ENCODE measurements at places on chromosomes 2 and 18.

DNA sequence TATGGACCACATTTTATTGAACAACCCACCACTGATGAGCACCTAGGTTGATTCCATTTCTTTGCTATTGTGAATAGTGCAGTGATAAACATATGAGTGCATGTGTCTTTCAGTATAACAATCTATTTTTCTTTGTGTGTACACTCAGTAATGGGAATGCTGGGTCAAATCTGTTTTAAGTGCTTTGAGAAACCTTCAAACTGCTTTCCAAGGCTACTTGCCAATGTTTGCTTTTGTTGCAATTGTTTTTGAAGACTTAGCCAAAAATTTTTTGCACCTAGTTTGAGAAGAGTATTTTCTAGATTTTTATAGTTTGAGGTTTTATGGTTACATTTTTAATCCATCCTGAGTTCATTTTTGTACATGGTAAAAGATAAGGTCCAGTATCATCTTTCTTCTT is 587.4 kb upstream of the SETBP1 start:
- DNase-seq: no peak

DNA sequence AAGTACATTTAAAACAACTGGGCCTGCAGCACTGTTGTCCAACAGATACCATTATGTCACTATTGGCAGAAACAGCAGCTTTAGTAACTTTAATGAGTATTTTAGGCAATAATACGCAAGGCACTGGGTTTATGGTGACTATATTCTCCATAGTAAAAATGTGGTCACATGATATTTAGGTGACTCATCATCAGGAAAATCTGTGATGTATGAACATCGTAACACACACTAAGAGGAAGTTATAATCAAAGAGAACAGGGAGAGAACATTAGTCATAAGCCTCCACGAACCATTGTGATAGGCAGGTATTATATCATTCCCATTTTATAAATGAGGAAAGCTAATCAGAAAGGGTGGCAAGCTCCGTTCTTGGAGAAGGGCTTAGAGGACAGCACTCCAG is 36.9 kb downstream of the RAPH1 start:
- peak; percentile 45 for DNase-seq

DNA sequence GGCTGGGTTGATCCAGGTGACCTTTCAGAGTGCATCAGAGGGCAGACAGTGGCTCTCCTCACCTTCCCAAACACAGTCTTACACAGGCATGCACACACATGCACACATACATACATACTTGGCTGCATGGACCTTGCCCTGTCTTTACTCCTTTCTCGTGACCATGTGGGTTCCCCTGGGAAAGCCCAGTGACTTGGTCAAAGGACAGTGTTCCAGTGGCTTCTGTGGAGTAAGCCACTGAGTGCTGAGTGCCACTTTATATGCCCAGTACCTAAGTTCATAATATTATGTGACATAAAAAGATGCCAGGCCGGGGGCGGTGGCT is 249.4 kb downstream of the MYCN start:
- DNase-seq: no peak

DNA sequence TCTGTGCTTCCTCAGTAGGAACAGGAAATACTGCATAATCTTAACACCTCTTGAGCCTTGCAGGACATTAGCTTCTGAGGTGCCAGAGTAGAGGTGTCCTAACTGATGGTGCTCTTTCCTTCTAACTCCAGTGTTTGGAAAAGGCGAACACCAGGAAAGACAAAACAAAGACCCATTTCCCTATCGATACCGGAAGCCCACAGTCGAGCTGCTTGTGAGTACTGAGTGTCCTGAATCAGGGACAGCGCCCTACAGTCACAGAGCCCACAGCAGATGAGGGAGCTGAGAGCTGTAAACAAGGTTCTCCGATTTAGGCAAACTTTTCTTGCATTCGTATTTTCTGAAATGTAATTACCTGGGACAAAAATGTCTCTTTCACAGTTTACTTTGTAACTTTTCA is 50.7 kb downstream of the SLC14A2 start:
- DNase-seq: no peak

DNA sequence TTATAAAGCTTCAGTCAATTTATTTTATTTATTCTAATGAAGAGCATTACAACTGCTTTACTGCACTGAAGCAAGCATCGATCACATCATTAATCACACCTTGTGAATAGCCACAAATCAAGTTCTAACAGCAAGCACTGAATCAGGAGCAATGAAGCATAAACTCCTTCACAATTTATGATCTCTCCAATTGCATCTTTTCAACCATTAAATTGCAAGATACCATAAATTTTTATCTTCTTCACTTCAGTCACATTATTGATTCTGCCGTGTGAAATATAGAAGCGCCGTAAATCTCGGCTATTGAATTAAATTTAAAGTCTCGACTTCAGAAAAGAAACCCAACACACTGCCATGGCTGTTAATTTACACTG is 298.7 kb downstream of the CDCA7 start:
- no peak for DNase-seq

- DNase-seq: no peak
Measured at GRCh38 chr2:178924817-178925216, 117.6 kb upstream of the TTN start.

GRCh38 chr18:9711361-9712129 is 3.4 kb downstream of the RAB31 start:
- no peak for DNase-seq

DNA sequence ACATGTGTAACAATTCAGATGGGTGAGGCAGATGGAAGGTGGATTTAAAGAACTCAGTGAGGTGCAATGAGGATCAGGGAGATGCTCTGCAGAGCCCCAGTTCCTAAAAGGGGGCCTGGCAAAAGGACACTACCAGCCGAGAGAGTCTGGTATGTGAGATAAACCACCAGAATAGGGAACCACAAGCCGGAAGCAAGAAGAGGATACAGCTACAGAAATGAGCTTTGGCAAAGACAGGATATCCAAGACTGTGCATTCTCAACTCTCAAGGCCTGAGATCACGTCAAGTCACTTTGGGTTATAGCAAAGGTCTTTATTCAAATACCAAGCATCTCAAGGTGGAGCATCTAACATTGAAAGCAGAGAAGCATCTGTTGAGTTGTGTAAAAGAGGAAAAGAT is 293.5 kb downstream of the ARHGAP15 start:
- DNase-seq: no peak

GRCh38 chr2:134002391-134002790 is 251.5 kb upstream of the MGAT5 start:
- no peak for DNase-seq

DNA sequence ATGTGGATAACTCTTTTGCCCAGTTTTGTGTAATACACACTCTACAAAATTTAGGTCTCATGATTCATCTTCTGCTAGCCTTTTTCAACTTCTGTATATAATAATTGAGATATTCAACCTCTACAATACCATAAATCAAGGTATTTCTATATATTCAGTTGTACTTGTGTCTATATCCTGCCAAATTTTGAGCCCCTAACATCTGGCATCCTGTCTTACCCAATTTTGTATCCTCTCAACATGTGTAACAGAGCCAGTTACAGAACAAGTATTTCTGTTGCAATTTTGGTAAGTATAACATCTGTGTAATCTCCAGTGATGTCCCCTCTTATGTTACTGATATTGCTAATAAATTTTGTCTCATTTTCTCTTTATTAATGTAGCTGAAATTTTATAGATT is 145.8 kb downstream of the TRIB2 start:
- no peak for DNase-seq

GRCh38 chr2:107589079-107589491 is 237.6 kb upstream of the RGPD4 start:
- DNase-seq: no peak

GRCh38 chr2:204177977-204178522 is 241.5 kb downstream of the ICOS start:
- no peak for DNase-seq

DNA sequence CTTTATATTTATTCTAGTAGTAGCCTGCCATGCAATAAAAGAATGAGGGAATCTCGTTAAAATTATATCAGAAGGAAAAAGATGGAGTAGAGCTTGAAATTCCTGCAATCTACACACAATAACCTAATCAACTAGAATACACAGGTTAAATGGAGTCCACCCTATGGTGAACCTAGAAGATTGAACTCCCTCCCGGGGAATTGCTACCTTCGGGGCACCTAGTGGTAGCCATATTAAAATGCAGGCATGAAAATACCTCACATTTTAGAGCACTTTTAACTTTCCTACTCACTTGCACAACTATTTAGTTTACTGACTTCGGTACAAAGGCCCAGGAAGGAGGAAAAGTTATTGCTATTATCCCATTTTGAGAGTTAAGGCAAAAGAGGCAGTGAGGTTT is 174.5 kb downstream of the SS18 start:
- DNase-seq: no peak

- DNase-seq: no peak
Measured at GRCh38 chr2:238949710-238950345, 101.9 kb downstream of the TWIST2 start.

GRCh38 chr2:158197940-158198339 is 96.3 kb downstream of the UPP2 start:
- no peak for DNase-seq

DNA sequence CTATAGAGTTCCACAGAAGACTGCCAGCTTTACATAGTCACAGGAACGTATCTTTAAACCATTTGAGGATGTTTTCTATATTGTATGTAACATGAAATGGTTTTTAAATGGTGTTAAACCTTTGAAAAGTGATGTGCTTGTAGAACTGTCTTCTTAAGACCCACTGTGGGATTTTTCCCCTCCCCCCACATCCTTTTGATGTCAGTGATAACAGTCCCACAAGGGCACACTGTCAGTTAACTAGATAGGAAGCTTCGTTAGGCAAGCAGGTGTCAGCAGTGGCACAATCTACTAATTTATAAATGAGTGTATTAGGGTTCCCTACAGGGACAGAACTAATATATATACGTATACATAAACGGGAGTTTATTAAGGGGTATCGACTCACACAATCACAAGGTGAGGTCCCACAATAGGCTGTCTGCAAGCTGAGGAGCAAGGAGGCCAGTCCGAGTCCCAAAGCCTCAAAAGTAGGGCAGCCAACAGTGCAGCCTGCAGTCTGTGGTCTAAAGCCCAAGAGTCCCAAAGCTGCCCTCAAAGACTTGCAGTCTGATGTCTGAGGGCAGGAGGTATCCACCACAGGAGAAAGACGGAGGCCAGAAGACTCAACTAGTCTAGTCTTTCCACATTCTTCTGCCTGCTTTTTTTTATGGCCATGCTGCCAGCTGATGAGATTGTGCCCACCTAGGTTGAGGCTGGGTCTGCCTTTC is 23.8 kb upstream of the HNRNPLL start:
- DNase-seq: no peak

DNA sequence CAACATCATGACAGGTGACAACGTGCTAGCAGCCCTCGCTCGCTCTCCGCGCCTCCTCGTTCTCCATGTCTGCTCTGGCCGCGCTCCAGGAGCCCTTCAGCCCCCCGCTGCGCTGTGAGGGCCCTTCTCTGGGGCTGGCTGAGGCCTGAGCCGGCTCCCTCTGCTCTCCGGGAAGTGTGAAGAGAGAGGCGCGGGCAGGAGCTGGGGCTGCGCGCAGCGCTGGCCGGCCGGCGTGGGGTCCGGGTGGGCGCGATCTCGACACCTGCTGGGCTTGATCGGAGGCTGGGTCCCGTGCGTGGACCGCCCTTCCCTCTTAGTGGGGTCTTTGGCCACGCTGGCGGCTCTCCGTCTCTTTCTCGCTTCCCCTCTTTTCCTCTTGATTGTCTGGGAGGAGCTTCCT is 195.5 kb downstream of the ANKRD30BL start:
- DNase-seq: no peak

GRCh38 chr2:172496160-172496608 is 59.7 kb upstream of the PDK1 start:
- no peak for DNase-seq

- DNase-seq: no peak
Measured at GRCh38 chr18:32553174-32553573, 82.5 kb upstream of the GAREM1 start.

GRCh38 chr2:127860130-127860529 is 2.2 kb upstream of the POLR2D start:
- DNase-seq: no peak

DNA sequence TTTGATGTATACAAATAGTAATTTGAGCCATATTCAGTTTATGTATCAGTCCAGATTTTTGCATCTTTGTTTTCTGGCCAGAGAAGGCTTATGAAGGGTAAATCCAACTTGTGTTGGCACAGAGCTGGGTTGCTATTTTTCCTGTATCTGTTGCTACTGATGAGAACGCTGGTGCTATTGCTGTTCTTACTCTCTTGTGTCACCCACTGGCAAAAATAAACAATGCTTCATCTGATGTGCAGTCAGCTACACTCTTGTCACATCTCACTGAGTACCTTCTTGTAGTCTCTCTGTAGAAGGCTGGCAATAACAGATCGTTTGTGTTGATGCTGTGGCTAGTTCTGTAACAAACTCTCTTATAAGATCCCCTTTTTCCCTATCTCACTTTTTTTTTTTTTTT is 323.4 kb downstream of the CDH19 start:
- DNase-seq: no peak

DNA sequence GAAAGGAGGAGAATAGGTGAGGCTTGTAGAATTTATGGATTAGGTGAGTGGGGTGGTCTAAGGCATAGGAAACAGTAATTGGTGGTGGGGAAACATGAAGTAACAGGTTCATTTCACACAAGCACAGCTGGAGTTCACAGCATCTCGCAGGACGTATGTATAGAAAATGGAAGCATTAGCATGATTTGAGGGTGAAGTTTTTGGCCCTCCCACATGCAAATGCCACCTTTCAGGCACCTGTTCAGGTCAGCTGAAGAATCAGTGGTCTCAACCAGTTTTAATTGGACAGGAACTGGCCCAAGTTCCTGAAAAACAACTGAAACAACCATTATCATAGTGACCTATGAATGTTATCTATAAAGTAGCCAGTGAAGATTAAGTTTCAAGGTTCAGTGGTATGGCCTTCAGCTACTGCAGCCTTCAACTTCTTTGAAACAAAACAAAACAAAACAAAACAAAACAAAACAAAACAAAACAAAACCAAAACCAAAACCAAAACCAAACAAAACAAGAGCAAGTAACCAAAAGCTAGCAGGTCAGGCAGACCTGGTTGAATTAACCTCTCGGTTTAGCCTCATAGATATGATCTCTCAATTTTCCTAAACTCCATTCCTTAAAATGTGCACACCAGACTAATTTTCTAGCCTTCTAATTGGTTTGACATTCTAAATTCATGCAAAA is 102.1 kb upstream of the SPHKAP start:
- no peak for DNase-seq

DNA sequence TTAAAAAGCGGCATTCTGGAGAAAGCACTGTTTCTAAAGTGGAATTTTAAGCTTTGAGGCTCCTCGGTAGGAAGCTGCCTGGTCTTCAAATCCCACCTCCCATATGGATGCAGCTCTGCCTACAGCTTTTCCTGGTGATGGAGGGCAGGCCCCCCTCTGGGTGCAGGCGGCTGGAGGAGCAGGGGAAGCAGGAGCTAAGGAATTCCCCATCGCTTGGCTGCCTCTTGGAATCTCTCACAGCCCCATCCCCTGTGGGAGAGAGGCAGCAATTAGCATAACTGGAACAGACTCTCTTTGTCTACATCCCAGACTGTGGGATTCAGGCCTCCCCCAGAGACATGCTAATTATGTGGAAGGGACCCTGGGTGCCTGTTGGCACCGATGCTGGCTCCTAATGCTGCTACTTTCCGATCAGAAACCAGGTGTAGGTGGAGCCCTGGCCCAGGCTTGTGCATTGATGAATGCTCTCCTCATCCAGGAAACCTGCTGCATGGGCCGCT is 51.3 kb downstream of the LIPG start:
- no peak for DNase-seq

GRCh38 chr2:168076731-168077130 is 170.7 kb downstream of the STK39 start:
- DNase-seq: no peak
